ENCODE measurements at places on chromosomes 7 and 10.

GRCh38 chr10:122559228-122559627, 1.3 kb upstream of the DMBT1 start:
- no peak for DNase-seq

DNA sequence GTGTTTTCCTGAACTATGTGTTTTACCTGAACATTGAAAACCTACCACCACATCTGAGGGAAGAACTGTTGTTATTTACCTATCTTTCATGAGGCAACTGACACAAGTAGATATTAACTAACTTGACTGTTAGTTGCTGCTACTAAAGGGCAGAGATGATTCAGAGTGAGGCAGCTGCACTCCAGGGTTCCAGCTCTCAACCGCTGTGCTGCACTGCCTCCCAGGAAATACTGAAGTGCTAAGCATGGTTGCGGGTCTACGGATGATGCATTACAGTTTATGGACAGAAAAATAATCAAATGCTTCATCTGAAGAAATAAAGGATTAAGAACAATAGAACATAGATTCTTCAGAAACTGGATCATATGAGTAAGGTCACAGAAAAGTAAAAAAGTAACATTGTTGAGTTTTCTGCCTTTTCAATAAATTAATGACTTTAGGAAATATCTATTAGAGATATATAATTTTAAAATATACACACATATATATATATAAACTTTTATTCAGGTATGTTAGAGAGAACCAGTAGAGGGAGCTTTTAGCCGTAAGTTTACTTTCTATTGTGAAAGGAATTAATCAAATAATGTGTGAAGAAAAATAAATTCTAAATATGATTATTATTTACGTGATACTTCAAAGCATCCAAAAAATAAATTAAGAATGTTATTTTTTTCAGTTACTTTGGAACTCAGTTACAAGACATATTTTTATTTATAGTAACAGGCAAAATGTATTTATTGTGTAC, 620.0 kb downstream of the CNTNAP2 start:
- no peak for DNase-seq

DNA sequence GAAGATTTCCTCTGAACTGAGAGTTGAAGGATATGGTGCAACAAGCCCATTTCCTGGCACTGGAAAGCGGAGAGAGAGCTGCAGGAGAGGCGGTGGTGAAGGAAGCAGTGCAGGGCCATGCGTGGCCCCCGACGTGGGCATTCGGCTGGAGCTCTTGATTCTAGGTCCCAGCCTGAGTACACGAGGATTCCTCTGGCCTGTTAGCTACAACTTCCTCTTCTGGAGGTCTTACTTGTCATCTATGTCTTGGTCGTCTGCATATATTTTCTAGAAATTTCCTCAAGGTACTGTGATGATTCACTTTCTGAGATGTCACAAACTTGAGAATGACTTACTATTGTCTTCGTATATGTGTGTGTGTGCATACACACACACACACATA, 59.2 kb upstream of the JAZF1 start:
- DNase-seq = no peak

DNA sequence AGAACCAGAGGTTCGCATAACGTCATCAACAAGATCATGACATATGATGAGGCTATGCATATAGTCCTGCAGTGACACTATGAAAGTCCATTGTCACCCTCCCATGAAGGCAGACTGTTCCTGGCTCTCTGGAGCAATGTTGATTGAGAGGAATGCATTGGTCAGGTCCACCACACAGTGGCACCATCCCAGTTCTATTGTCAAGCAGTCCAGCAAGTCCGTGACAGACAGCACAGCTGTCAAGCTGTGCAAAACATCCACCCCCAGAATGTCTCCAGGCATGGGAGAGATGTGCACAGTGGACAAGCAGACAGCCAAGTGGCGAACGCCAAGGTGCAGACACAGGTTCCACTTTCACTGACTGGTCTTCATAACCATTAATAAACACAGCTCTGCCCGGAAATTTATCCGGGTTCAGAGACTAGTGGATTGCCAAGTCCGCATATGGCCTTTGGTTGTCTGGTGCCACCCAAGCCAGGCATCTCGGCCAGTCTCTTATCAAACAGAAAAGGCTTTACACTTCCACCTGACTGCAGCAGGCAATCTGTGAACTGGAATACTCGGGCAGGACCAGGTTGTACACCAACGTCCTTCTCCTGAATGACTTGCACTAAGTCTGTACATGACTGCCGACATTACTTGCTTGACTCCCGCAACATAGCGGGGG, 7.2 kb downstream of the RNF133 start:
- no peak for DNase-seq

- DNase-seq = no peak
These were observed 4.4 kb upstream of the PPP2R2D start for GRCh38 chr10:131896403-131896802.

DNA sequence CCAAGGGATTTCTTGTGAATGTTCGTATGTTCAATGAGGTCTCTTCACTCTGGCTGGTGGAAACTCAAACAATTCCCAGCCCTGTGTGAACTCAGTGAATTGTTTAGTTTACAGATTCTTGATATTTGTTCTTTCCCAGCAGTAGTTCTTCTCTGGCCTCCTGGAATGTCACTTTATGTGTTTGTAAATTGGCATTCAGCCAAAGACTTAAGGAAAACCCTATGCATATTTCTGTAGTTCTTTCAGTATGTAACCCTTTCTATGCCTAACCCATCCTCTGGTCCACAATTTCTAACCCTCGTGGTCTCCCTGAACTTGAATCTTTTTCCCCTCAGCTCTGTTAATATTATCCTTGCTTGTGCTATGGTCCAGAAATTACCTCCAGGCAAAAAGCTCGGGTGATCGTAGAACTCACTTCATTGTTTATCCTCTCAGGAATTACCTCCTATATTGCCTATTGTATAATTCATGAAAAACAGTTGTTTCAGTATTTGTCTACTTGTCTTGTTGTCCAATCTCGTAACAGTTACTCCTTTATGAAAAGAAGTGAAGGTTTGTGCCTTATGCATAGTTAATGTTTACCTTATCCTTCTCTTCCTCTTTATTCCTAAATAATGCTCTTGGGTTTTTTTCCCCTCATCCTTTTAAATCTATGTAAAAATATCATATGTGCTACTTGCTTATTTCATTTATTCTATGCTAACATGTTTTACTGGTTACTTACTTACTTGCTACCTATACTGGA, 23.7 kb upstream of the AGR3 start:
- DNase-seq = no peak

GRCh38 chr7:26372704-26373103, 81.0 kb downstream of the SNX10 start:
- no peak for DNase-seq

DNA sequence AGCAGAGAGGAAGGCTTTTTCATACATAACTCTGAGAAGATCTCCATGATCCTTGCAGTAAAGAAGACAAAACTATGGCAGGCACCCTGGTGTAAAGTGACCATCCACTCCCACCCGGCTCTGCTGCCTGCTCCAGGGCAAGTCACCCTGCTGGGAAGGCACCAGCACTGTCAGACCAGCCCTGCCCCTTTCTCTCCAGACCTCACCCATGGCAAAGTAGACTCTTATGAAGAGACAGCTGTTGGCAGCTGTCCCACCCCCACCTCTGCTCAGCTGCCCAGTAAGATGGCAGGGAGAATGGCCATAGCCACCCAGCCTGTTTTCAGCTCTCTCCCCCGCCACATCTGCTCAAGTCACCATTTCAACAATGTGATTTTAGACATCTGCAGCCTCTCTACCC, 8.6 kb upstream of the ZMIZ2 start:
- DNase-seq = no peak

- no peak for DNase-seq
These were observed 185.3 kb downstream of the DIP2C start for GRCh38 chr10:504121-504611.

- peak; percentile 55 for DNase-seq
These were observed 123.4 kb downstream of the NT5C2 start for GRCh38 chr10:103069453-103070331.

DNA sequence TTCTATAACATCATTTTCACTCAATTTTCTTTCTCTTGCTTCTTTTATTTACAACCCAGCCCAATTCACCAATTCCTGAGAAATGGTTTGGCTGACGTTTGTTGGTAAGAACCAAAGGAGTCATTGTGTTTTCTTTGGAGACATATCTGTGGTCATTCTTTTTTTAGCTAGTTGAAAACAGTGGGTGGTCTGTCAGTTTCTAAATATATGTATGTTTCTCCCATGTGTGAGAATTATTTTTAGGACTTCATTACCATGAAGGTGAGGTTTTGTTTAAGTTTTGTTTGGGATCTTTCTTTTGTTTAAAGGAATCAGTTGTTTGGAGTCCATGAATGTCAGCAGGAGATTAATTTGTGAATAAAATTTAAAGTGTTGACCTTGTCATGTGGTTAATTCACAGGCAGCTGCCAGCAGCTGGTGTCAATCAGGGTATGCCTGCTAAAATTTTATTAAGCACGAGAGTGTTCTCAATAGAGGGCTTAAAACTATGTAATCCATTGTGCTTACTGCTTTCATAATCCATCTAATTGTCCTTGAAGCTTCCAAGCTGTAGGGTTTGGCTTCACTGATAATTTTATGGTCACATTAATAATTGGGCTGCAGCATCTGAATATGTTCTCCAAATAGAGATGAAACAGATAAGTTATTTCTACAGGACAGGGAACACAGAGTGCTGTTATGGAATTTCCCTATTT, 38.7 kb downstream of the INSYN2A start:
- DNase-seq = no peak

DNA sequence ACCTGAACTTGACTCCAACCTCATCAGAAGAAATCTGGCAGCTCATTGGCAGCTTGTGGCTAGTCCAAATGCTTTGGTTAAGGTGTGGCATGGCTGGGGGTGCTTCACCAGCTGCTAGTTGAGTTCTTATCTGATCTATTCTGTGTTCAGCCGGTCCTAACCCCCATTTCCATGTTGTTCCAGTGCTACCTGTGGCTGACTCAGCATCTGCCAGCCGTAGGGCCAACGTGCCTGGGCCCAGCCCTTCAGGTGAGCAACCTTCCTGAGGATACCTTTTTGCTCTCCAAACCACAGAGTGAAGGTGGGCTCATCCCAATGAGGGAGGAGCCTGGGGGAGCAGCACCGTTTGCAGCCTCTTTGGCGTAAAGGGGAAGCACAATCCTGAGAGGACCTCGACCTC, 46.8 kb upstream of the C10orf120 start:
- DNase-seq = no peak

- no peak for DNase-seq
These were observed 264.1 kb downstream of the PHF14 start for GRCh38 chr7:11237742-11238141.

DNA sequence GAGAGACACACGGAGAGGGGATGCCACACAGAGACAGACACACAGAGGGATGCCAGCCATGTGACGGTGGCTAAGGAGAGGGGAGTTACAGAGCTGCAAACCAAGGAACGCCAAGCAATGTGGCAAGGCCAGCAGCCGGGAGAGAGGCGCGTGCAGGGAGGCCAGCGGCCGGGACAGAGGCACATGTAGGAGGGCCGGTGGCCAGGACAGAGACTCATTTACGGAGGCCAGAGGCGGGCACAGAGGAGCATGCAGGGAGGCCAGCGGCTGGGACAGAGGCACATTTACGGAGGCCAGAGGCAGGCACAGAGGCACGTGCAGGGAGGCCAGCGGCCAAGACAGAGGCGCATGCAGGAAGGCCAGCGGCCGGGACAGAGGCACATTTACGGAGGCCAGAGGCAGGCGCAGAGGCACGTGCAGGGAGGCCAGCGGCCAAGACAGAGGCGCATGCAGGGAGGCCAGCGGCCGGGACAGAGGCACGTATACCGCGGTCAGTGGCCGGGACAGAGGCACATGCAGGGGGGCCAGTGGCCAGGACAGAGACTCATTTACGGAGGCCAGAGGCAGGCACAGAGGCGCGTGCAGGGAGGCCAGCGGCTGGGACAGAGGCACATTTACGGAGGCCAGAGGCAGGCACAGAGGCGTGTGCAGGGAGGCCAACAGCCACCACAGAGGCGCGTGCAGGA, 40.4 kb downstream of the INSIG1 start:
- DNase-seq = no peak

DNA sequence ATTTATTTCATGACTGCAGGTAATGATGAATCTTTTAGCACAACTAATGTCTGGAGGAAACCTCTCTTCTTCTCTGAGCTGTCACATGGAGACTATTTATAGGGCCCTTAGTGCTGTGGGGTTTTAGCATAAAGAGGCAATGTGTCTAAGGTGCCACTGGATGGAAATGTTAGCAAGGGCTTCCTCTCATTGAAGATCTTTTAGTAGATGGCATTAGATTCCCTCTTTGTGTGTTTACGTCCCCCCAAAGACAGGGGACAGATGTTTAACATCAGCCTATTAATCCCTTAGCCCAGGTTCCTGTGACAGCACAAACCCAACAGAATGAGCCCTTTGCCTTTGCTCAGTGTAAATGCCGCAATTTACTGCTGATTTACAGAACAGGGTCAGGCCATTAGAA, 208.6 kb downstream of the SKAP2 start:
- no peak for DNase-seq

GRCh38 chr10:11586170-11586569, 25.3 kb downstream of the USP6NL start:
- no peak for DNase-seq

DNA sequence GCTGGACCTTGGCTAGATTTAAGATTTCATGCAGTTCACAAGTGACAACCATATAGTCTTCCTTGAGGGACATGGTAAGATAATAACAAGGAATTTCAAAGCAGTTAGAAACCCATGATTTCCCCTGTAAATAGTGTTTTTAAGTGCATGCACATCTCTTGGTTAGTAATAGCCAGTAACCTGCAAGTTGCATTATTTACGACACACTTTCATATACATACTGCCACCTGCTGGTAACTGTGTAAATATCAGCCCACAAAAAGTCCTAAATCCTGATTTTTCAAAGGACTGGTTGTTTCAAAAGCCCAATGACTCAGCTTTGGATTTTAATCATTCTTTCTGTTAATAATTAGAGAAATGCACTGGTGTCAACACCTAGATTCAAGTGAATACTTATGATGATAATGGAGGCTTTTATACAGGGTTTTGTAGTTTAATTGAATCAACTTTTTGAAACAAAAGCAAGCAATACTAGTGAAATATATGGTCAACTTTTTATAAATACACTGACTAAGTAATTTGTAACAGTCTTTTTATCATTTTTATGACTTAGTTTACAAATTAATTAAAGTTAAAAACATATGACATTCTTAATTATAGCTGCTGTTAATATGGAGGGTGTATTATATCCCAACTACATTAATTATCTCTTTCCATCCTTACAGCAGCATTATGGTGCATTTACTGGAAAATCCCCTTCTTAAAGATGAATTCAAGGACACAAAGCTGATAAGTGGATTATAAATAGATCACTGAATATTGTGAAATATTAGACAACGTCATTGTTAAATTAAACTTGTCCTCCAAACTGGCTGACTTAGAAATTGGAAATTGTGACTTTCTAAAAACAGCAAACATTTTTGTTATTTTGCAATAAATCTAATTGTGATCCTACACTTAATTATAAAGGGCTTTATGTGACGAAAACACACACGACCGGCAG, 367.7 kb upstream of the SEMA3D start:
- DNase-seq = no peak
